HS-27A (cell line): ENCODE measurements at places on chromosomes 13 and 19.

DNA sequence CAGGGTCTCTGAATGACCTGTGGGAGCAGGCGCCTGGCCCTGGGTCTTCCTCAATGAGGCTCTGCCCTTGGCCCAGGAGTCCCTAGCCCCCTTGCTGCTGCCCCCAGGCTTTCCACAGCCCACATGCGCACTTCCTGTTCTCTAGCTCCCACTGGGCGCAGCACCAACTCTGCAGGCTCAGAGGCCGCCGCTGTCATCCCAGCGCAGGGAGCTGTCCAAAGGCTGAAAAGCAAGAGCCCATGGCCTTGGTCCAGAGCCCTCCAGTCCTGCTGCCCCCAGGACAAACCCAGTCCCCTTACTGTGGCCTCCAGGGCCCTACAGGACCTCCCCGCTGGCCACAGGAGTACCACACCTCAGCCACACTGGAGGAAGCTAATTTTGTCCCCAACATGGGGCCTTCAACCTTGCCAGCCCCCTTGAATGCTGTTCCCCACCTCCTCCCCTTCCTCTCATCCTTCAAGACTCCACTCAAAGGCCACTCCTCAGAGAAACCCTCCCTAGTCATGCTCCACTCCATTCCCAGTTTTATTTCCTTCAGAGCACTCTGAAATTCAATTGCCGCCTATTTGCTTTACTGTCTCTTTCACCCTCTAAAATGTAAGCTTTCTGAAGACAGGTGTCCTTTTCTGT is 8.0 kb upstream of the POU2F2 start:
- DNase-seq, result no peak

DNA sequence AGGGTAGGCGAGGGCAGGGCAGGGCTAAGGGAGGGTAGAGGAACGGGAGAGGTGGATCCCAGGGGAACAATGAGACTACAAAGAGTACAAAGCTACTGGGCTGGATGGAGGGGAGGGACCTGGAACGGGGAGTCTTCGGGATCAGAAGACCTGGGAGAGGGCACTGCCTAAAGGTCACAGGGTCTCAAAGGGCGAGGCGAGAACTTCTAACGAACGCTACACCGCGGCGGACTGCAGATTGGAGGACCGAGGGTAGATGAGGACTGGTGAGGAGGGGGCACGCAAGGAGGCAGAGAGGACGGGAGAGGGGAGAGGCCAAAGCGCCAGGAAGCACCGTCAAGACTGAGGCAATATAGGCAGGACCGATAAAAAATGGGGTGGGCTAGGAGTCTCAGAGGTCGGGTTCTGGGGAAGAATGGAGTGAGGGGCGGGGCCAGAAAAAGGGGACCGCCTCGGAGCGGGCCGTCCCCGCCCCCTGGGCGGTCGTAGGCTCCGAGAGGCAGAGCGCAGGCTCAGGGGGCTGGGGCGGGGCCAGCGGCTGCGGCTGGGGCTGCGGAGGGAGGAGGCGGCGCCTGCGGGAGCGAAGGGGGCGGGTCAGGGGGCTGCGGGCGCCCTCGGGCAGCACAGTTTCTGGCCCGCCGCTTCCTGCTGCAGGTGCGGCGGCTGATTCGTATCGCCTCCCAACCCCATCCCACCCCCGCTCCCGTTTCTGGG is 1.3 kb upstream of the KCNC3 start:
- no peak for DNase-seq

- DNase-seq, result no peak
These were observed 43.1 kb upstream of the CNMD start for GRCh38 chr13:52782471-52783448.

DNA sequence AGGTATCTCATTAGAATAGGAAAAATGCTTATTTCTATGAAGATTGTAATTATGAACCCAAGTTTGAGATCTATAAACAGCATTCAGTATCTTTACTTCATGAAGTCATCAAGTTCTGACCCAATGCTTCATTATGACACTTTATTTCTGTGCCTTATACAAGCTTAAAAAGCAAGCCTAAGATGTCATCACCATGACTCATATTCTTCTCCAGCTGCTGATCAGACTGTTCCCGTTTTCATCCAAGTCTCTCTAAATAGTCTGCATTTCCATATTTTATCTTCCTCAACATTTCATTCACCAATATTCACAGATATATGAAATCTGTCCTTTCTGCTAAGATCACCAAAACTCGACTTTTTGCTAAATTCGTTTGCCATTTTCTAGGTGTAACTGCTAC is 1247.2 kb upstream of the PRR20A start:
- no peak for DNase-seq

GRCh38 chr13:100789025-100789424 is 114.4 kb upstream of the TMTC4 start:
- no peak for DNase-seq

DNA sequence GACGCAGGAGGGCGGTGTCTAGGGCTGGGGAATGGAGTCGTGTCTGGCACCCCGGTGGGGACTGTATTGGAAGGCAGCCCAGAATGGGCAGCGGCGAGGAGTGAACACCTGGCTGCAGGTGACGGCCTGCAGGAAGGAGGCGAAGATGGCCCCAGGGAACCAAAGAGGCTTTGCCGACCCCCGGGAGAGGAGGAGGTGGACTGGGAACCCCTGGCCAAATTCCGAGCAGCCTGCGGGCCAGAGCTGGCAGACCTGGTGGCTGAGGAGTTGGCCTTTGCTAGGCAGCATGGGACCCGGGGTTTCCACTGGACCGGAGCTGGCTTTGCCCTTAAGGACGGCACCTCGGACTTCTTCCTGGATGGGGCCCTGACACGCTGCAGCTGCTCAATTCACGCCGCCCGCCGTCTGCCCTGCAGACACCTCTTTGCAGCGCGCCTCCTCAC is 25.9 kb downstream of the ZSWIM9 start:
- DNase-seq, result no peak

GRCh38 chr13:50226515-50227155 is 211.4 kb downstream of the KCNRG start:
- no peak for DNase-seq

GRCh38 chr19:10352764-10353671 is 13.6 kb upstream of the ICAM3 start:
- no peak for DNase-seq

- no peak for DNase-seq
These were observed 217.9 kb downstream of the RFC3 start for GRCh38 chr13:34035676-34036325.

DNA sequence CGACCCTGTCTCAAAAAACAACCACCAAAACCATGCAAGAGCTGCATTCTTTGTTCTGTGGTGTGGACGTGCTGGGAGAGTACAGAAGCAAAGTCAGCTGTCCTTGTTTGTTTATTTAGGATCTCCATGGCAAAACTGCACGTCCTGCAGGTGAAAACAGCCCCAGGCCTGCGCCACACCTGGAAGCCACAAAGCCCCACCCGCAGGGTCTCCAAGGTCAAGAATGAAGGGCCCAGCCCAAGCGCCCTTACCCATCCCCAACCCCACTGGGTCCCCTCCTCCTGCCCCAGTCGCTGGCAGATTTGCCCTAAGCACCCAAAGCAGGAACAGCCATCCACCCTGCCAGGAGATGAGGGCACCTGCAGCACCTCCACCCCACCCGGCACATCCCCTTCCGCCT is 10.5 kb downstream of the MBD3 start:
- no peak for DNase-seq

DNA sequence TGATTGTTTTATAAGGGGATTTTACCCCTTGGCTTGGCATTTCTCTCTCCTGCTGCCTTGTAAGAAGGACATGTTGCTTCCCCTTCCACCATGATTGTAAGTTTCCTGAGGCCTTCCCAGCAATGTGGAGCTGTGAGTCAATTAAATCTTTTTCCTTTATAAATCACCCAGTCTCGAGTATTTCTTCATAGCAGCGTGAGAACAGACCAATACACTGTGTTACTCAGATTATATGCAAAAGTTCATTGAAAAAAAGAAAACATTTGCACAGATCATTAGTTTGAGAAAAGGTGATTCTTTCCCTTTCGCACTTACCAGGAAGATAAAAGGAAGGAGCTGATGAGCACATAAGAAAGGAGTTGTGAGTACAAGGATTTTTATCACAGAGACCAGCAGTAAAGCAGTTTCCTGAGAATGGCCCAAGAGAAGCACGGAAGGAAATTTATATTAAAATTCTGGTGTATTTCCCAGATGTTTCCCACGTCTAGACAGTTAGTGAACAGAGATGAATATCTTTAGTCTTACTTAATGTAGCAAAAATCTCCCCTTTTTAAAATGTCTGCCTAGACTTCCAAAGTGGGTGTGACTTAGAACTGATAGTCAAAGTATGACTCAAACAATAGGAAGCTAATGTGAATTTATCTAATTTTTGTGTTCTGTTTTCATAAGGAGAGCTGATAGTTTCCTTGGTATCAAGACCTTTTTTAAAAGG is 431.8 kb upstream of the SGCG start:
- DNase-seq, result no peak

DNA sequence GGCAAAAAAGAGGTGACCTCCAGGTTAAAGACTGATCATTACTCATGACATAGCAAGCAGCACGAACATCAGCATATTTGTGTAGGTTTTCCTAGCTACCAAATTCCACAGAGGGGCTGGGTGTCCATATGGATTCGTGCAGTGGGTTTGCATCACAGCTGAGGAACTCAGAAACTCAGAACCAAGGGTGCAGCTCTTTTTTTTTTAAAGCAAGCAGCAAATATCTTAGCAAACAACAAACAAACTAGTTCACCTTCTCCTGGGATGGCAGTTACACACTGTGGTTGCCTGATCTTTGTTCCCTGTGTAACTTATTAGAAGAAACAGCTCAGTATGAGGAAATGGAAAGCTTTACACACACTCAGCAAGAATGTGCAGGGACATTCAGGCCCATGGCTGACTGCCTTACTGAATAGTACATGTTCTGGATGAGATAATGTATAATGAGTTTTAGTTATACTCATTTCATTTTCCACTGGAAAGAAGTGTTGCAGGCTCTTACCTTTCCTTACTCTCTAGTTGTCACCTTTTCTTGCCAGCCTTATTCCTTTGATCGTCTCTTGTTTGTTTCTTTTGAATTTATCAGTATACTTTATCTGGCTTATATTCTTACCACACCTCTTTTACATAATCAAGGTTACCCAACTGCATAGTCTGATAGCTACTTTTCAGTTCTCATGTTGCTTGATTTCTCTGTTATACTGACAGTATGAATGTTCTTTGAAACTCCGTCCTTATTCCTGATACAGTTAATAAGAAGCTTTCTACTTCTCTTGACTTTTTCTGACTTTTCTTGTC is 4.3 kb downstream of the NDFIP2 start:
- DNase-seq, result no peak

DNA sequence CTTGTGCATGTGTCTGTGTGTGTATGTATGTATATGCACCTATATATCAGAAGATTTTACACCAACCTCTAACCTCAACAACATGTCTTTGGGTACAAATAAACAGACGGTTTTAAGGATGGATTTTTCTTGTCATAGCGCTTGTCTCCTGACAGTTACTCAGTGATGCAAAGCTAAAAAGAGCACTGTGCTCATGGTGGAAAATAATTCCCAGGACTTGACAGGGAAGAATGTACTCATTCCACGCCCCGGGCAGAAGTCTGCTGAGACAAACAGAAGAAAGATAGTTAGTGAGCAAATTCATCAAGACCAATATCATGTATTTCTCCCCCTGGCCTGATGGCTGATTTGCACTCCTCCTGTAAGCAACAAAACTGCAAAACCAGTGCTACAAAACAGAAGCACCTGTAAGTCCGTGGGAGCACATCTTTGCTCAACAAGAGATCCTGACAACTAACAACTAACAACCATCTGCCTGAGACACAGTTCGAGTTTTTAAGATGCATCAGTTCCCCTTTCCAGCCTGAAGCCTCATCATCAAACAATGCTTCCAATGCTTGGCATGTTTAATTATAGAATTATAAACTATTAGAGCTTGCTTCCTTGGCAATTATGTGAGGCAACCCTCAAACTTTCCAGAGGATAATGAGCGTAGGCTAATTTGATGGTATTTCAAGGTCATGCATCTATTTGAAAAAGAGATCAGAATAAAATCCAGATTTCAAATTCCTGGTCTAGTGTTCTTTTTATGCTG is 812.7 kb upstream of the MIR17HG start:
- no peak for DNase-seq
